ENCODE measurements at places on chromosomes 6 and 20.

GRCh38 chr6:106490030-106490429 is 129.5 kb downstream of the CRYBG1 start:
- DNase-seq = no peak

DNA sequence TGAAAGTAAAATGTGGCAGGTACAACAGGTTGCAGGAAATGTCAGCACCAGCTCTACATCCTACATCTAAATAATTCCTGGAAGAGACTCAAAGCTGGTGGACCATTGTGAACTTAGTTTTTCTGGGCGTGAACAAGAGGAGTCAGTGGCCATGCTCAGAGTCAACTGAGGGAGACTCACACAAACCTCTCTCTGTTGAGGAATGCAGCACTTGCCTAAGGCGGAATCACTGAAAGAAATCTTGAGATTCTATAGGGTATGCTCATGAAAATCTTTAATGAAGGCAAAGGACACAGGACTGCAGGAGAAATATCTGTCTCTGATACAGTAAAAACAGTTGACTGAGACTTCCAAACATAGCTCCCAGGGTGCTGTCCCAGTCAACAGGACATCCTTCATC is 22.5 kb downstream of the SLC17A4 start:
- DNase-seq = no peak

DNA sequence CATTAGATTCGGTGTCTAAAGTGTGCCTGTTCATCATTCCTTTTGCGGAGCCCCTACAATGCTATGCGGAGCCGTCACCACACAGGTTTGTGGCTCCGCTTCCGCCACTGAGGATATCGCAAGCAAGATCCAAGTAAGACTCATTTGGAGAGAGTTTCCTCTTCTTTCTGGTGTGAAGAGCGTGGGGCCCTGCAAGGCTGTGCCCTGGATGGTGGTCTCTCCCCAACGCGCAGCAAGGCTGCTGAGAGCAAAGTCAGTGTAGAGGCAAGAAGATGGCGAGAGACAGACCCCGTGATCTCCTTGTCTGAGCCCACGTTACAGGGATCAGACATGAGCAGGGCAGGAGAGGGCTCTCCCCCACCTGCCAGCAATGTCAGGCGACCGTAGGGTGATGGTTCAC is 96.3 kb upstream of the AFDN start:
- DNase-seq = no peak

DNA sequence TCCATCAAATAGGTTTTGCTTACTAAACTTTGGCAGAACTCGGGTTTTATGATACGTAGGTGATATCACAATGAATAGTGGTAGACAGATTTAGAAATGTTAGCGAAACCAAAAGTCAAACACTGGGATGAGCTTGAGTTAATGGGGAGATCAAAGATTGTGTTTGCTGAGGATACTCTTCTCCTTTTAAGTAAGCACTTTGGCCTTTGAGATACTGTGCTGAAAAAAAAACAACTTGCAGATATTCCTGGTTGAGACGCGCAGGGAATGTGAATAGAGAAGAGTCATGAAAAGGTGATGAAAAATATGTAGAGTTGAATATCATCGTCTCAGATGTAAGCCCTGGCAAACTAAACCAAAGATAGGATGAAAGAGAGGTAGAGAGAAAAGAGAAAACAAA is 48.3 kb downstream of the TRMT11 start:
- DNase-seq = no peak

DNA sequence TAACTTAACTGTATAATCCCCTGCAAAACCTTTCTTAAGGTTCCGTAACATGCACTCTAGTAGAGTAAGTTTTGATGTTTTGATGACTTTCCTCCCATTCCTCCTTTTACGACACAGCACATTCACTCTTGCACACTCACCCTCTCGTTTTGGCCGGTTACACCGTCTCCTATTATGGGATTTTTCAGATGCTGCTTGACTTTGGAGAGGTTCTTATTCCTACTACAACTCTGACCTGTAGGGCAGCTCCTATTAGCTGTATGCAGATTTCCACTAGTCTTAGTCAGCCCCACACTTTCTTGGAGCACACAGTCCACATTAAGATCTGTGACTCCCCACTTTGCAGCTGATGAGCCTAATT is 223.7 kb upstream of the SYNCRIP start:
- no peak for DNase-seq

DNA sequence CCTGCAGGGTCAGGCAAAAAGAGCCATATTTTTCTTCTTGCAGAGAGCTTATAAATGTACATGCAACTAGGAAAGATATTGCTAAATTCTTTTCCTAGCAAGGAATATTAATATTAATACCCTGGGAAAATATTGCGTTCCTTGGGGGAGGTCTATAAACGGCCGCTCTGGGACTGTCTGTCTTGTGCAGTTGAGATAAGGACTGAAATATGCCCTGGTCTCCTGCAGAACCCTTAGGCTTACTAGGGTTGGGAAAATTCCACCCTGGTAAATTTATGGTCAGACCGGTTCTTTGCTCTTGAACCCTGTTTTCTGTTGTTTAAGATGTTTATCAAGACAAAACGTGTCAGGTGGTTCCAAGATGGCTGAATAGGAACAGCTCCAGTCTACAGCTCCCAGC is 121.3 kb upstream of the CARMIL1 start:
- no peak for DNase-seq

GRCh38 chr20:24483435-24484080 is 14.1 kb downstream of the SYNDIG1 start:
- no peak for DNase-seq

DNA sequence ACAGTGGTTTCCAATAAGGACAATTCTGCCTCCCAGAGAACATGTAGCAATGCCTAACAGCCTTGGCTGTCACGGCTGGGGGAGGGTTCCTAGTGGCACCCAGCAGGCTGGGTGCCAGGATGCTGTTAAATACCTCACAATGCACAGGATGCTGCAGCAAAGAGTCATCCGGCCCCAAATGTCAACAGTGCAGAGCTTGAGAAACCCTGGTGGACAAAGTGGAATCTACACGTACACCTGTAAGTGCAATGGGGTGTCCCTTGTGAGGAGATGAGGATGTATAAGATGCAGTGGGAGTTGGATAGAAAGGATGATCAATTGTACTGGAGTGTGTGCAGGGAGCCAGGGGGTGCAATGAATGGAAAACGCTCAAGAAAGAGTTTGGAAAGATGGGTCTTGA is 142.4 kb downstream of the FNDC1 start:
- no peak for DNase-seq
